ENCODE measurements at places on chromosomes 7 and 10.

GRCh38 chr10:85448716-85449115, 917.9 kb downstream of the GRID1 start:
- no peak for DNase-seq

DNA sequence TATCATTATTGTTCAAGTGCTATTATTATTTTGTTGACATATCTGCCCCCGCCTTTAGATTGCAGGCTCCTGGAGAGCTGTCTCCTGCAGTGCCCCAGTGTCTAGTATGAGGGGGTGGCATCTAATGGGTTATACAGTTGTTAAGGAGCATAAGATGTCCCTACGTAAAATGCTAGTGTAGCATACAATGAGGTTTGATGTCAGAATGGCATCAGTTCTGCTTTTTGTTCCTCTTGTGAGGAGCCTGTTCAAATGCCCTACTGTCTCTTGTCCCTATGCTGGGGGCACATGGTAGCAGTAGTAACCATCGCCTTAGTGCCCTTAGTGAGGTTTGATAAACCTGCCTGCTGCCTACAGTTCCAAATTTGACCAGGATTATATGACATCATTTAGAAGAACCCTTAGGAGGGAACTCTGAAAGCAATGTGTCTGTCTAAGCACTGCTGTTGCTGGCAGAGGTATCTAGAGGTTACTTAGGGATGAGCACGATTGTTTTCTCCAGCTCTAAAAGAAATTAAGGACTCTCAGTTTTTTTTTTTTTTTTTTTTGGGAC, 9.7 kb downstream of the CREM start:
- DNase-seq, result no peak

DNA sequence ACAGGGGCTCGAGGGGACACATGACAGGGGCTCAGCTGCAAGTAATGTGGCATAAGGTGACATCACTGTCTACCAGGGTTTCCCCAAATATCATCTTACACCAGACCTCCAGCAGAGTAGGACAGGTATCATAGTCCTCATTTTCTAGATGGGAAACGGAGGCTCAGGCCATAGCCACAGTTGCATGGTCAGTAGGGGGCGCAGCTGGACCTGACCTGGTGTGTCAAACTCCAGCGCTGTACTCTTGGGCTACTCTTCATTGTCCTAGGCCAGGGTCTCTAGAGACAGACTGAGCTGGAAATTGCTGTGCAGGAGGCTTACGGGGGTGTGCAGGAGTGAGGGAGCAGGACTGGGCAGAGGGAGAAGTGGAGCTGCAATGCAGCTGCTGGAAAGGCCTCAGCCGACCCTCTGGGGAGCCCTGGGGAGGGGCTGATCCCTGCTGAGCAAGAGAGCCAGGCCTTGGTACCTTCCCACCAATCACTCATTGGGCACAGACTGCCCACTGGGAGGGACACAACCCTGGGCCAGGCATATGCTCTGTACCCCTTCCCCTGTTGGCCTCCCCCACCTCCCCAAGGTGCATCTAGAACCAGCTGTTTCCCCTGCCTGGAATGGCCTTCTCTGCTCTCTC, 89.9 kb downstream of the CDH23 start:
- no peak for DNase-seq

DNA sequence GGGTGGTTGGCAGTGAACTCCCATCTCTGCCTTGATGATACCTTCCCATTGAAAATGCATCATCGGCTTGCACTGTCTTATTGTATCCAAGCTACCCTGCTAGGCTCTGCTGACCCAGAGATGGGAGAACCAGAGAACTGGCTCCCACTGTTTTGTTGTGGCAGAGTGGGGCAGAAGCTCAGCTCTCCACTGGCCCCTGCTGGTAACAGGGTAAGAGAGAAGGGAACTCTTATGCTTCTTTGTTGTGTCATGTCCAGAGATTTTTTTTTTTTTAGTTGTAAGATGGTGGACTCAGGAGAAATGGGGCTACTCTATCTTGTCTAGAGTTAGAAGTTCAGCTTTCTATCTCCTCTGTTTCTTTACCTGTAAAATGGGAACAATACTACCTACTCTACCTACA, 100.5 kb upstream of the SDK1 start:
- DNase-seq, result no peak

GRCh38 chr7:39810204-39810642, 139.8 kb upstream of the CDK13 start:
- no peak for DNase-seq

DNA sequence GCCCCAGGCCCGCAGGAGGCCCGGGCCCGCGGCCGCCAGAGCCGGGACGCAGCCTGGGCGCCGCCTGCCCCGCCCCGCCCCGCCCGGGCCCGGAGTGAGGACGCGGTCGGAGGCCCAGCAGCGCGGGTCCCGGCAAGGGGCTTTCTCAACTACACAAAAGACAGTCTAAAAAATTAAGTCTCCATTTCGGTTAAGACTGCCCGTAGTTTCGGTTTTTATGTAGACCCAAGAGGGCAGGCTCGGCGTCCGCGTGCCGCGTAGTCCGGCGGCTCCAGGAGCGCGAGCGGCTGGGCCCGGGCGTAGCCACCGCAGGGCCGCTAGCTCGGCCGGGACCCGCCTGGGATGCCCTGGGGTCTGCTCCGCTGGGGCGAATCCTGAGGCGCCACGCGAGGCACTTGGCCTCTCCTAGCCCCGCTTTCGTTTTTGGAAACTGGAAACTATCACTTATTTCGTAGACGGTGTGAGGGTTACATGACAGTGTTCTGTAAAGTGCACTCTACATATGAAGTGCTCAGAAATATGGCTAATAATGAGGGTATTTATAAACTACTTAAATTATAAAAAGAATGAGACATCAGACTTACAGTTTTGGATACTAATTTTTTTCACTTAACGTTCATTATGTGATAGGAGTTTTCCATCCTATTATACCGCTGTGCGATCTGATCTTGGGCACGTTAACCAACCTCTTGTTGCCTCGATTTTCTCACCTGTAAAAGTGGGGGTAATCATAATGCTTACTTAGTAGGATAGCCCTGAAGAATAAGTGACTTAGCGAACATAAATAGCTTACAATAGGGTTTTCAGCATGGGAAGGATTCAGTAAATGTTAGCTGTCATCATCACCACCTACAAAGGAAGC, 573 bp downstream of the BLVRA start:
- peak; percentile 33 for DNase-seq

GRCh38 chr7:69749372-69749979, 151.2 kb downstream of the AUTS2 start:
- no peak for DNase-seq

DNA sequence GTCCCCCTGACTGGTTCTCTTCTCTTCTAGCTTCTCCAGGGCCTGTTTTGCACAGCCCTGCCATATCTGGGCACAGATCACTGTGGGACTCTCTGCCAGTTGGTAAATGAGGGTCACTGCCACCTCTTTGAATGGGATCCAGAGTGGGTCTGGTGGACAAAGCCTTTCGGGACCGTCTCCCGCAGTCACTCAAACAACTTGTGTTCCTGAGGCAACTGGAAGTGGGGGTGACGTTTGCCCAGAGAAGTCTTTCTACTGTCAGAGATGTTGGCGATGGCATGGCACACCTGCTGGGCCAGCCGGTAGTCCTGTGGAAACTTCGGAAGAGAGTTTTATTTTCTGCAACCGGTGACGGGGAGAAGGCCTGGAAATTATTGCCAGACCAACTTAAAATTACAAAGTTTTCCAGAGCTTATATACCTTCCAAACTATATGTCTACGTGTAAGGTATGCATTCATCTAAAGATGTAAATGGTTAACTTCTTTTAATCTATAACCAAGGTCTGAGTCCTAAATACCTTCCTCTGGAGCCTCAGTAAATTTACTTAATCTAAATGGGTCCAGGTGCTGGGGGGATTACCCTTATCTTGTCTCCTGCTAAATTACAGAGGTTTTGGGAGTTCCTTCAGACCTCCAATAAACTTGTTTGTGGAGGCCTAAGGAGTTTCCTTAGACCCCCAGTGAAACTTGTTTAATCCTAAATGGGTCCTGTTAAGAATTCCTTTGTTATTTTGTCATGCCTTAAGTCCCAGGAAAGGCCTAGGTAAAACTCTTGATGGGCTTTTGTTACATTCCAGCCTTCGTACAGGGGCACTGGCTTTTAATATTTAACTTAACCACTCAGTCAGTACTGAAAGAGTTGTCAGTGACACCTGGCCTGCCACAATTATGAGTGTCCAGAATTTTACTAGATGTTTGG, 94.0 kb downstream of the NPSR1 start:
- no peak for DNase-seq

- DNase-seq, result no peak
Measured at GRCh38 chr7:95804052-95804451, 31.7 kb downstream of the DYNC1I1 start.

GRCh38 chr7:8620169-8620568, 186.8 kb downstream of the NXPH1 start:
- no peak for DNase-seq

DNA sequence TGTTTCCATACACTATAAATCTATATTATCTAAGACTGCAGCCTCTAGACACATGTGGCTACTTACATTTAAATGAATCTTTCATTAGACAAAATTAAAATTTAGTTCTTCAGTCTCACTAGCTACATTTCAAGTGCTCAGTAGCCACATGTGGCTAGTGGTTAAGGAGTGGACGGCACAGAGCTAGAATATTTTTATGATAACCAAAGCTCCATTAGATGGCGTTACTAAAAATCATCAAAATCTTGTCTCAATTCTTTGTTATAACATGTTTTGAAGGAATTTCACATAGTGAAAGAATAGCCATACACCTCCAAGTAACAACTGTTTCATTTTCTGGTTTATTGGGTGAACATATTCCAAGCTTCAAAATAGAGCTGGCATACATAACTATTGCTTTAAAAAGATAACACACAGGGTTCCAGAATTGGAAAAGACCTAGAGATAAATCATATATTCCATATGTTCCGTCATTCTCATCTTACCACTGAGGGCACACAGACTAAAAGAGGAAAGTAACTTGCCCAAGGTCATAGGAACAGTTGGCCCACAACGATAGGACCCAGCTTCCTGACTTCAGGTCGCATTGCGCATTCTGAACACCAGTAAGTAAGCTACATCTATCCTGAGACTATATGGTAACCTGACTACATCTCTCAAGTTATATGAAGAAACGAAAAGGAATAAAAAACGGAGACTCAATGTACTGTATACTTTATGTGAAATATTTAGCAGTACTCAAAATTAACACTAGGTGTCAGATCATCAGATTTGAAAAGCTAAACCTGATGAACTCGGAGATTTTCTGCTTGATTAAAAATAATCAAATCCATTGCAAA, 66.6 kb downstream of the CAV1 start:
- no peak for DNase-seq

DNA sequence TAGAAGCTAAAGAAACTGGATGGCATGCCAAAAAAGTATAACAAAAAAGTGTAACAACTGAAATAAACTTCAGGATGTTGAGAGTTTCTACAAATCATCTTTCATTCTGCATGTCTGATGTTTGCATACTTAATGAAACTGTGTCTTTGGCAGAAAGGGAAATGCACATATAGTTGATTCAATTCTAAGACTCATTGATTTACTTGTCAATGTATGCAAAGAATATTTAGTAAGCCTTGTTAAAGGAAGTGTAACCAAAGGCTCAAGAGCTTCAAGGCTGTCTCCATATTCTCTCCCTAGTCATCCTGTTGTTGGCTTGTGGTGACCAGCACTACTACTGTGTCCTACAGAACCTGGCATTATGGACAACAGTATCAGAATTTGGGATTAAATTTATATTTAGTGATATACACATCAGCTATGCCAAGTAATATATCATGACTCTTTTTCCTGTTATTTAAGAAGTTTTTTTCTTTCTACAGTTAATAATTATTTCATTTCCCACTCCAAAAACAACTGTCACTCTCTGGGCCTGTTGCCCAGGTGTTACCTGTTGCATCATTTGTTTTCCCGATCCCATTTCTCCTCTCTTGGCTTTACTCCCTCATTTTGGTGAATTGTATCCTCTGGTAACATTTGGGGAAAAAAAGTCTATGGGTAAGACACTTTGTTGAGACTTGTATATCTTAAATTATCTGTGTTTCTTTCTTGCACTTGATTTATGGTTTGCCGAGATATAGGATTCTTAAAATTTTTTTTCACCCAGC, 226.6 kb upstream of the BMPER start:
- no peak for DNase-seq

DNA sequence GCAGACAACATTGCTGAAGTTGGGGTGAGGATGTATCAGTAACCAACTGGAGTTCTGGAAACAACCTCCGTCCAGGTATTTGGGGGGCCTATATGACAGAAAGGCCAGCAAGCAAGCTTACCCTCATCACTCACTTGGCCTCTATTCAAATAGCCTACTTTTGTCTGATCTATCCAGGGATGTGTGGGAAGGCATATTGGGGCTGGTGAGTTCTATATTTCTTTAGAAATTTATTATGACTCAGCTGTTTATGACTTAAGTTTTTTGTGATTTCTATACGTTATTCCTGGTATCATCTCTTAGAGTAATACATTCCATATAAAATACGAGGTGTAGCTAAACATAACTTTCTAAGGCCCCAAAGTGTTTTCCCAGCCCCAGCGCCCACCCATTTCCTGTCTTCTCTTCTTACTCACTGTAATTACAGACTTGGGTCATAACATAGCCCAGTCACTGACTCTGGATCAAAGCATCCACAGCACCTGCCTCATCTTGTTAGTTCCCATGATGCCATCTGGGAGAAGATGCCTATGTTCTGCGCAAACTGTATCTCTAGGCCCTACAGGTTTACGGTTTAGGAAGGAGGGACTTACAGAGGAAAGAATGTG, 18.1 kb downstream of the GARS1 start:
- DNase-seq, result no peak

DNA sequence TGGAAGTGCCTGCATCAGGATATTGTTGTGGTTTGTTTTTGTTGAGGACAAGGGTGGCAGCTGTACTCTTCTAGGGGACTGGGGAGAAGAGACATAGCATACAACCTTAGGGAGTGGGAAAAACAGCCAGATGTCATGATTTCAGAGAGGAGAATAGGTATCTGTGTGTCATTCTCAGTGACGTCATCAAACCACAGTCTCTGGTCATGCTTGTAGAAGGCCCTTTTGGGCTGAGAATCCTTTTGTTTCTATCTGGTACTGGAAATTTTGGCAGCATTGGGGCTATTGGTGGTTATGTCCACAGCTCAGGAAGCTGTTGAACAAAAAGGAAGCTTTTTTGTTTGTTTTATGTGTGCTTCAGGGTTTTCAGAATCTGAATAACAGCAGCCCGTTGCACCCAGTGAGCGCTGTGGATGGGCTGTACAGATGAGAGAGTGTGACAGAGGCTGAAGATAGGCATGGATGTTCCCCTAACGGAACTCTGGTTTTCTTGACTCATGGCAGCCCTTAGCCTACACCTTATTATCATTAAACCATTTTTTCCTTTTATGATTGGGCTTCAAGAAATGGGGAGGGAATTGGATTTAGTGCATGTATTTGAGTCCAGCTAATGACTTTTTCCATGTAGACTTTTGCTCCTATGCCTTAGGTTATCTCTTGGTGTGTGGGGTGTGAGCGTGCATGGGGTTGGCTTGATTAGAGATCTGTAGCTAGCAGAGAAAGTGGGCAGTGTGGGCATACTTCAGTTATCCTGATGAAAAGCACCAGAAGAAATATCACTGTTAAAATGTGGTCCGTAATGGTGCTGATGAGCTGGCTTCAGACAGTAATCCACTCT, 65.7 kb downstream of the SND1 start:
- DNase-seq, result no peak

GRCh38 chr10:31754803-31755624, 173.6 kb downstream of the ARHGAP12 start:
- no peak for DNase-seq

GRCh38 chr7:104652434-104652833, 324.0 kb downstream of the LHFPL3 start:
- DNase-seq, result no peak

All from activated CD4-positive, alpha-beta T cell treated with anti-CD3 and anti-CD28 coated beads, Interleukin-2, amount 50 U/mL, for 24 hours (primary cell).